ENCODE measurements at places on chromosomes 7 and 10. TPM values are rescaled to one million over a fixed set of nuclear protein-coding genes. Genes with fewer than 3 reads are reported as not detected.

Gene NUTM2A
- total RNA-seq: 0.21 TPM

Gene GJD4
- total RNA-seq: not detected

Gene PAPOLB
- not detected for total RNA-seq

Gene STMP1
- total RNA-seq: 29.5 TPM

Gene SCIN
- 5.6 TPM for total RNA-seq

Gene CTAGE8
- total RNA-seq: 5.2 TPM

Gene APBB1IP
- 0.21 TPM for total RNA-seq

Gene GLI3
- total RNA-seq: 3.7 TPM

Gene GPRIN2
- total RNA-seq: 12.9 TPM

Gene ARHGEF35
- total RNA-seq: 12.0 TPM

Gene ERVW-1
- total RNA-seq: not detected

Gene TSPAN12
- total RNA-seq: 1.4 TPM

Gene AZGP1
- 0.49 TPM for total RNA-seq

GRCh38 chr7:43112941-43113621 lies 634 bp downstream of the HECW1 start:
- no peak for DNase-seq

DNA sequence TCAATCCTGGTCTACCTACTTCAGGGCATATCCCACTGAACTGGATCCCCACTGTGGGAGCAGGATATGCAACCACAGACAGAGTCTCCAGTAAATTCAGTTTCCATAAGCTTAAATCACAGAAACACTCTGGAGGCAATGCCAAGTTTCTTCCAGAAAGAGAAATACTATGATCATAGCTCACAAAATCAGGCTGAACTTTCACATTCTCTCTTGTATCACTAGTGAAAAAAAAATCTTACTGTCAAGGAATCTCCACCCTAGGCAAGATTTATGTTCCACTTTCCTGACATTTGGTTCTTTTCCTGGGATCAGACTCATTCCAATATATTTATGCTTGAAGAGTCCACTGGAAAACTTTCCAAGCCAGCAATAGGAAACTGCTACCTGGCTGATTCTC lies 749.0 kb downstream of the SUGCT start:
- DNase-seq: no peak

- DNase-seq: no peak
These were observed 156.2 kb upstream of the LAMB4 start for GRCh38 chr7:108286290-108286904.

DNA sequence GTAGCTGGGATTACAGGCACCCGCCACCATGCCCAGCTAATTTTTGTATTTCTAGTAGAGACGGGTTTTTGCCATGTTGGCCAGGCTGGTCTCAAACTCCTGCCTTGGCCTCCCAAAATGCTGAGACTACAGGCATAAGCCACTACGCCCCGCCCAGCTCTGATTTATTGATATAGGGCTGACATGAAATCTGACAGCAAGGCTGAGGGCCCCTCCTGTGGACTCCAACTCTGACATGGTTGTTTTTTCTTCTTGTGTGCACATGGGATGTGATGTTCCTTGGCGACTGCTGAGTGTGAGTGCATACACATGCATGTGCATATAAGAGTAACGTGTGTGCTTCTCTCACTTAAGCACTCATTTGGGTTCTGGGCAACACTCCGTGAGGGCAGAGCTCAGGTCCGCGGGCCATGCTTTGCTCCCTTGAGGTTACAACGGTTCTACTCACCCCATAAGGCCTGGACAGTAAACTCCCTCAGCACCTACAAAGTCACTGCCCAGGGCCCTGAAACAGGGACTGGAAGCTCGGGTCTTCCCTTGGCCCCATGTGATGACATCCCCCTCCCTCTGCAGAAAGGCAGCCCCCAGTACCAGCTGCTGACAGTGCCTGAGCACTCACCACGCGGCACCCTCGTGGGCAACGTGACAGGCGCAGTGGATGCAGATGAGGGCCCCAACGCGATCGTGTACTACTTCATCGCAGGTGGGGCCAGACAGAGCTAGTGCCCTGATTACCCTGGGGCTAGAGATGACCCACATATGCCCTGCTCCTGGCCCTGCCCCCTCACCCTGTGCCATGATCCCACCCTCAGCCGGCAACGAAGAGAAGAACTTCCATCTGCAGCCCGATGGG lies 33.6 kb upstream of the VSIR start:
- no peak for DNase-seq

- no peak for DNase-seq
These were observed at the start of gene KMT2E for GRCh38 chr7:105013816-105014692. Gene KMT2E, plus strand, starts transcription at chr7:105014205. Its CDS starts 26,748 bp downstream, at chr7:105040953.

DNA sequence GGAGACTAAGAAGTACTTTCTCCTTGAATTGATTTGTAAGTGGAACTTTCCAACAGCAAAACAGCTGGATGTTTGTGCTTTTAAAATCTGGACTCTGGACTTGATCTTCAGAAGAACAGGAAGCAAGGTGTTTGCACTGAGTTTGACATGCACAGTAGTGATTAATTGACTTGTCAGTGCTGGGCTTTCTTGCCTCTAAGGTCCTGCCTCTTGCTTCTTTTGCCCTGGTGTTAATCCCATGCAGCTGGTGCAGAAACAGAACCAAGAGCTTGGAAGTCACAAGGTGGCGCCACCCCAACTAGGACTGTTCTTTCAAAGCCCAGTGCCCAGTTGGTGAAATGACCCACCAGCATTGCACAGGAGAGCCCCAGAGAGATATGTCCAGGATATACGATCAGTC lies 66.8 kb upstream of the SEPHS1 start:
- no peak for DNase-seq

DNA sequence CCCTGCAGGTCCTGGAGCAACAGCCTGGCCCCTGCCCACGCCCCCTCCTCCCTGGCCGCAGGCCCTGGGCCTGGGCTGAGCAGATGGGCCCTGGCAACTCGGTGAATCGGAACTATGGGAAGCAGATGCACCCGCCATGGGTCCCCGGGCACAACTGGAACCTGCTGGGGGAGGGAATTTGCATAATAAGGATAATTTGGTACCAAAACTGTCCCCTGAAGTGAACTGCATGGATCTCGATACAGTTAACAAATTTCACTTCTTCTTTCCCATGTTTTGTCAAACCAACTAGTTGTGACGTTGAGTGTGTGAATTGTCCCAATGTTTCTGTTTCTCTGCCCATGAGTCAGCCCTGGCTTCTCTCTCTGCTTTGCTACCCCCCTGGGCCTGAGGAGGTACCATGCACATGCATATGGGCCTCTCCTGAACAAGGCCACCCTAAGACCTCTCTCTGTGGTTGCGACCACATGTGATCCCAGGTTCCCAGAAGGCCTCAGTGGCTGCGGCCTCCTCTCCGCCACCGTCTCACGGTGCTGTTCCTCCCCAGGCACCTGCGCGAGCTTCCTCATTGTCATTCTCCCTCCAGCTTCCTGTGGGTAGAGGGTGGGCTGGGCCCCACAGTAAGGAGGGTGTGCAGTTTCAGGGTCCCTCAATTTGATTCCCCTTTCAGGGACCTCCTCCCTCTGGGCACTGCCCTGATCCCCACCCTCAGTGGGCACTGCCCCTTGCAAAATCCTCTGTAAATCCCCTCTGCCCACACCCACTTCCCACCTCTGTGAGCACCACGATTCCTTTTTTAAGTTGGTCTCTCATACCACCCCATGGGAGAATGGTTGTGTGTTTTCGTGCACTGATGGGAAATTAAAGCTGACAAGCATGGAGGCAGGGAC lies 40.0 kb downstream of the FIGNL1 start:
- no peak for DNase-seq

GRCh38 chr7:26543340-26543739 lies 251.7 kb downstream of the SNX10 start:
- no peak for DNase-seq

GRCh38 chr10:12950583-12951128 lies 50.9 kb downstream of the CCDC3 start:
- DNase-seq: no peak

- no peak for DNase-seq
These were observed 36.8 kb downstream of the MARCHF5 start for GRCh38 chr10:92327445-92328433.

- DNase-seq: no peak
These were observed 3.1 kb downstream of the GPER1 start for GRCh38 chr7:1090686-1091643.

GRCh38 chr10:100020142-100020885 lies 10.6 kb upstream of the DNMBP start:
- DNase-seq: no peak

DNA sequence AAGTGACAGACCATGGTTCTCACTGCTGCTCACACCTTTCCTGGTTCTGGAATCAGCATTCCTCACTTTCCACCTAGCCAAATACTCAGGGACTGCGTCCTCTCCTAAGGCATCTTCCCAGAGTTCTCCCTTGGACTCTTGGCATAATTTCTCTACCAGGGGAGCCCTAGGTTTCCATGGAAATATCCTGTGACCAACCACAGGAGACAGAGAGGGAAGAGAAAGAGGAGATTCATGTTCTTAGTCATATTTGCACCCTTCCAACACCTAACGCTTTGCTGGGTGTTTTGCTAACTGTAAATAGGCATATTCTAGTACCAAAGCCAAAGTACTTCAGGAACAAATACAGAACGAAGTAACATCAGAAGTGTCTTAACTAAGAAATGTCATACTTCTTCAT lies 28.6 kb downstream of the DENND11 start:
- no peak for DNase-seq

GRCh38 chr10:65500716-65501115 lies 1425.1 kb upstream of the LRRTM3 start:
- DNase-seq: no peak
